ENCODE measurements at places on chromosomes 16 and 17.

GRCh38 chr16:27781981-27782880, 232.3 kb downstream of the KATNIP start:
- DNase-seq = no peak

DNA sequence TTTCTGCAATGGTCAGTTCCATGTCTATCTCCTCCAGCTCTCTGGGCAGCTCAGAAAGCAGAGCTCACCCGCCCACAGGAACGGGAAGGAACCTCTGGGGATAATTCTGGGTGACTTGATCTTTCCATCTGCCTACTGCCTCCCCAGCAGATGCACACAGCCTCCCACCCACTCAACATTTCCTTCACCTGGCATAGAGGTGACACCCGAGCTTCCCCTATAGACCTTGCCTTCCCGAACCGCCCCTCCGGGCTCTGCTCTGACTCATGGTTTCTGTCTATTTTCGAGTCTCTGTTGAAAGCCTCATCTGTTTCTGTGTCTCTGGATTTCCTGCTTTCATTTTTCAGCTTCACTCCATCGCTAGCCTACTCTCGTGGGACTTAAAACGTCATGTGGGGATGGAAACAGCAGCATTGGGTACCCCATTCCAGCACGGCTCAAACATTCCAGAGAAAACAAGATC, 11.4 kb downstream of the GGA3 start:
- DNase-seq = no peak

DNA sequence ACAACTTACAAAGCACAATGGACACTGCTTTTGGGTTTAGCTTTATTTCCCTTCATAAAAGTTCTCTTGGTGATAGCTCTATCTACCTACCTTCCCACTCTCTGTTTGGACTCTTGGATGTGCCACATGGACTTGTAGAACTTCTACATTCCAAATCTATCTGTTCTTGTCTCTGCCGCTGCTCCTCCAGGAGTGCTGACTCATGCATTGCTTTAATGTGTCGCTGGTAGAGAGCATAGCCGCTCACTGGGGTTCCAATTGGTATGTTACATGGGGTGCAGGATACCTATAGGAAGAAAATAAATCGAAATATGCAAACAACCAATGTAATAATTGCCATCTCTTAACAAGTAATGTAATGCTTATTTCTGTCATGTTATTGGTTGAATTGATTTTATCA, 92.1 kb downstream of the TTC19 start:
- DNase-seq = no peak

DNA sequence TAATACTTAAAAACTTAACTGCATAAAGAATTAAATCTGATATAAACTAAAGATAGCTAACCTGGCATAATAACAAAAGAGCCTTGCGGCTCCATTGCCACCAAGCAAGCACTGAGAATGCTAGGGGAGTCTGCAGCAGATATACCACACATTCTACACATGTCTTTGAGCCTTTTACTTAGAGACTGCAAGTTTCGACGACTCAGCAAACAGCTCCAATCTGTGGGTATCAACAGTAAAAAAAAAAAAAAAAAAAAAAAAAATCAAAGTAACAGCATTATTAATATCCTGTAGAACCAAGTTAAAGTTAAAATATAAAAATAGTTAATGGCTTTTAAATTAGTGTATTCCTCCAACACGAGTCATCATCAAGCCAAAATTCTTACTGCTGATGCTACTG, 27.8 kb upstream of the INTS2 start:
- no peak for DNase-seq

DNA sequence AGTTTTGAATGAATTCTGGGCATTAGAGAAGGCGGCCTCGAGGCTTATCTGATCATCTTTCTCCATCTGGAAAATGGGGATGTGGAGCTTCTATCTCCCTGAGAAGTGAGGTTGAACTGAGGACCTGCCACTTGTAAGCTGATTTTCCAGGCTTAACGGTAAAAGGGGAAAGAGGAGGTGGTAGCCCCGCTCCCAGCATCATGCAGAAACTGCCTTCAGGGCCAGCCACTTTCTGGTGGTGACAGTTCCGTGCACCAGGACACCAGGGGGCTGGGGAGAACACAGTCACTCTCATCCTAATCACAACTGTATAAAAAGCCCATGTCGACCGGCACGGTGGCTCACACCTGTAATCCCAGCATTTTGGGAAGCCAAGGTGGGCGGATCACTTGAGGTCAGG, 20.9 kb upstream of the CPSF4L start:
- DNase-seq = no peak

- DNase-seq = no peak
Observed at GRCh38 chr16:55647798-55648197, 8.0 kb upstream of the SLC6A2 start.
